A549 treated with RU486 at 1 μM for 4 hours (cell line): ENCODE measurements at places on chromosomes 2 and 18. TPM values are rescaled to one million over a fixed set of nuclear protein-coding genes. Genes with fewer than 3 reads are reported as not detected.

Gene PLGLB1
- 0.37 to 1.5 TPM (median 0.84 TPM) in 5 replicates for total RNA-seq

Gene DOK6
- not detected in 5 replicates for total RNA-seq

Gene ONECUT2
- 0.21 to 0.48 TPM (median 0.37 TPM) in 5 replicates for total RNA-seq

Gene LYPD6B
- total RNA-seq: not detected in 5 replicates

Gene FZD7
- total RNA-seq: 4.9 to 7.8 TPM (median 7.3 TPM) in 5 replicates

Gene KCMF1
- 89.1 to 98.8 TPM (median 90.1 TPM) in 5 replicates for total RNA-seq

Gene TUBA3E
- total RNA-seq: not detected in 5 replicates

Gene SYT4
- total RNA-seq: not detected in 5 replicates

Gene AOX1
- 2.8 to 3.8 TPM (median 3.6 TPM) in 5 replicates for total RNA-seq

Gene CYTIP
- total RNA-seq: not detected in 5 replicates

Gene DNAH6
- 0.09 to 0.19 TPM (median 0.11 TPM) in 4 of 5 replicates, not detected in the other for total RNA-seq

Gene AQP12A
- not detected in 5 replicates for total RNA-seq

Gene TSPYL6
- total RNA-seq: not detected in 5 replicates

Gene GNLY
- total RNA-seq: not detected in 5 replicates

Gene ASB1
- 45.6 to 58.8 TPM (median 51.3 TPM) in 5 replicates for total RNA-seq

Gene EMILIN1
- total RNA-seq: 0.33 to 0.69 TPM (median 0.57 TPM) in 5 replicates

Gene PLB1
- 1.1 to 2.6 TPM (median 1.9 TPM) in 5 replicates for total RNA-seq

Gene MAP3K19
- not detected in 5 replicates for total RNA-seq

Gene SRD5A2
- total RNA-seq: 0.02 TPM in 2 of 5 replicates, not detected in the others

Gene UGT1A4
- 0.05 to 0.10 TPM in 2 of 5 replicates, not detected in the others for total RNA-seq

Gene MYCN
- not detected in 5 replicates for total RNA-seq

Gene NEU2
- not detected in 5 replicates for total RNA-seq

Gene LRRTM4
- total RNA-seq: not detected in 5 replicates

Gene TDRD15
- total RNA-seq: not detected in 5 replicates

Gene CIDEA
- total RNA-seq: not detected in 5 replicates

Gene ZNF236
- total RNA-seq: 2.3 to 2.9 TPM (median 2.5 TPM) in 5 replicates

Gene REG1B
- total RNA-seq: not detected in 5 replicates

Gene STARD6
- total RNA-seq: not detected in 5 replicates

Gene DPP4
- 0.30 to 0.71 TPM (median 0.62 TPM) in 5 replicates for total RNA-seq

Gene TLX2
- 0.22 to 0.45 TPM (median 0.34 TPM) in 5 replicates for total RNA-seq

Gene ST8SIA5
- total RNA-seq: 0.32 TPM in 1 of 5 replicates, not detected in the others

Gene AQP4
- not detected in 5 replicates for total RNA-seq

Gene SPC25
- total RNA-seq: 9.7 to 21.8 TPM (median 19.9 TPM) in 5 replicates

Gene ABCB11
- total RNA-seq: 0.02 to 0.31 TPM (median 0.05 TPM) in 3 of 5 replicates, not detected in the others

Gene SLC20A1
- total RNA-seq: 125 to 144 TPM (median 138 TPM) in 5 replicates

Gene TBR1
- total RNA-seq: 0.09 to 0.14 TPM in 2 of 5 replicates, not detected in the others

Gene SLC11A1
- 0.16 to 0.27 TPM (median 0.21 TPM) in 5 replicates for total RNA-seq

Gene PDE11A
- total RNA-seq: 0.19 to 0.61 TPM (median 0.47 TPM) in 5 replicates

Gene TCF7L1
- 5.9 to 10.3 TPM (median 7.6 TPM) in 5 replicates for total RNA-seq

Gene SKOR2
- total RNA-seq: not detected in 5 replicates

Gene IAH1
- 80.2 to 100 TPM (median 95.3 TPM) in 5 replicates for total RNA-seq

Gene ELOA2
- total RNA-seq: not detected in 5 replicates

Gene GRB14
- total RNA-seq: 3.5 to 6.5 TPM (median 5.2 TPM) in 5 replicates

Gene ZFP36L2
- 19.9 to 31.5 TPM (median 29.1 TPM) in 5 replicates for total RNA-seq
